ENCODE measurements at places on chromosomes 16 and 17.
A peak's percentile ranks its signal among the peaks of the same experiment; 100 is the strongest.

DNA sequence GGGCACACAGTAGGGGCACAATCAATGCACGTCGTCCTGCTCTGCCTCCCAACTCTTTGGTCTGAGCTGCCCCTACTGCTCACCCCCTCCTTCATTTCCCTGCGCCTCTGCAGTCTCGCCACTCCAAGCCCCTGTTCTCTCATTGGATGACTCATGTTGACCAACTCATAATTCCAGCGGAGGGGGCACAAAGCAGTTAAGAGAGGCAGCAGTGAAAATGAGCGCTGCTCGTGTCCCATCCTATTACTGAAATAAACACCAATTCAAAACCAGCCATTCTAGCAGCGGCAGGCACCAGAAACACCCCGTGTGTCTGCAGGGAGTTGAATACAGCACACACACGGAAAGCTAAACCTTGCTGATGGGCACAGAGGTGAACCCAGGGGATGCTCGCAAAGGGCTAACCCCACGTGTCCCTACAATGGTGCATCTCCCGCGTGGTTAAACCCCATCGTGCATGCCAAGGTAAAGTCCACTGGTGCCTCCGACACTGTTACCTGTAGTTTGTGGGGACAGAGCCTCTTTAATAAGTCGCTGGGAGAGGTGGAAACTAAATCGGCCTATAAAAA is 310.4 kb downstream of the XYLT1 start:
- no peak for DNase-seq

DNA sequence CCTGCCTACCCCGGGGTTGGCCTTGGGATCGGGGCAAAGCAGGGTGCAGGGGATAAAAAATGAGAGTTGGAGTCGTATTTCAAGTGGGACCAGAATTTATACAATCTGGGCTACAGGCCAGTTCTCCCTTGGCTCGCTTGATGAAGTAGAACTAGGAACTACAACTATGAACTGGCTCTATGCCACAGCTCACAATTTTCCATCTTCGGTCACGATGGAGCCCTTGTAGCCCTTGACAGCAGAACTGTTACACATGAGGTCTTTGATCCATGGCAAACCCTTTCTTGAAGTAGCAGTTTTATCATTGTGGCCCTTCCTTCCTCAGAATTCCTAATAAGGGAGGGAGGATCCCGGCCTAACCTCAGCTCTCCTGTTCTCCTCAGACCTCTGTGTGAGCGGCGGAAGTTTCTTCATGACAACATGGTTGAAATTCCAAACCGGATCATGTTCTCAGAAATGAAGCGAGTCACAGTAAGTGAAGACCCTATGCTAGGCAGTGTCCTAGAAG is 17.1 kb downstream of the LIG3 start:
- DNase-seq, result no peak

GRCh38 chr17:2631211-2631610 is 37.8 kb downstream of the PAFAH1B1 start:
- no peak for DNase-seq

DNA sequence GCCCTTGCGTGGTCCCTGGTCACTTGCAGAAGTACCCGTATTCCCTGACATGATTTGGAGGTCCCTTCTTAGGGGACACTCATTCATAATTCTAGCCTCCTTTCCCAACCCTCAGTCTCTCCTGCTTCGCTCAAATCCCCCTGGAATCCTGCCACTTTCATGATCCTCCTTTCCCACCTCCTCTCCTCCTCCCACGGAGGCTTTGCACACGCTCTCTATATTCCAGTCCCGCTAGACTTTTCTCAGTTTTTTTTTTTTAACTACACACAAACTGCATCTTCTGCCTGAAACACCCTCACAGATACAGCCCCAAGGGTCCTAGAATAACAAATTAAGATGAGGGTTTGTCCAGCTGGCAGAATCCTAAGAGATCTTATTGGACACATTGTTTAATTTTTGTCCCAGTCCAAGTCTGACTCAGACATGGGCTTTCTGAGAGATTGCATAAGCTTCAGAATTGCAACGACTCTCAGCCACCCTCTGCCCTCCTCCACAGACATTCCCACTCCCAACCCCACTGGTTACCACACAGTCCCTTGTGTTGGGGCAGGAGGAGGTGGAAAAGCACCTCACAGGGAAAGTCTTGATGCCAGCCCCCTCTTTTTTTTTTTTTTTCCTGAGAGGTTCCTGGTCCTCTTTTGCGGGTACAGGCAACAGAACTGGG is 739.5 kb upstream of the EEF2KMT start:
- no peak for DNase-seq

GRCh38 chr16:982145-983043 is 824 bp downstream of the SOX8 start:
- no peak for DNase-seq

DNA sequence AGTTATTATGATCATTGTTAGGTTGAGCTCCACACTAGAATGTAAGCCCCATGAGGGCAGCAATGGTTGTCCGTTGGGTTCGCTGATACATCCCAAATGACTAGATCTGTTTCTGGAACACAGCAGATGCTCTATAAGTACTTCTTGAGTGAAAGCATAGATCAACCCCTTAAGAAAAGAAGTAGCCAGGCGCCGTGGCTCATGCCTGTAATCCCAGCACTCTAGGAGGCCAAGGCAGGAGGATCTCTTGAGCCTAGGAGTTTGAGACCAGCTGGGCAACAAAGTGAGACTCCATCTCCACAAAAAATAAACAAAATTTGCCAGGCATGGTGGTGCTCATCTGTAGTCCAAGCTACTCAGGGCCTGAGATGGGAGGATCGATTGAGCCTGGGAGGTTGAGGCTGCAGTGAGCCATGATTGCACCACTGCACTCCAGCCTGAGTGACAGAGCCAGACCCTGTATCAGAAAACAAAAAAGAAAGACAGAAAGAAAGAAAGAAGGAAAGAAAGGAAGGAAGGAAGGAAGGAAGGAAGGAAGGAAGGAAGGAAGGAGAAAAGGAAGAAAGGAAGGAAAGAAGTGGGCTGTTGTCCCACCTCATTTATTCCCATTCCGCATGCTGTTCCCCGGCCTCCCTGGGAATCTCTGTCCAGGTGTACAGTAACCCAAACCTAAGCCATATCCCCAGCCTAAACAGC is 54.4 kb upstream of the RPL38 start:
- no peak for DNase-seq

DNA sequence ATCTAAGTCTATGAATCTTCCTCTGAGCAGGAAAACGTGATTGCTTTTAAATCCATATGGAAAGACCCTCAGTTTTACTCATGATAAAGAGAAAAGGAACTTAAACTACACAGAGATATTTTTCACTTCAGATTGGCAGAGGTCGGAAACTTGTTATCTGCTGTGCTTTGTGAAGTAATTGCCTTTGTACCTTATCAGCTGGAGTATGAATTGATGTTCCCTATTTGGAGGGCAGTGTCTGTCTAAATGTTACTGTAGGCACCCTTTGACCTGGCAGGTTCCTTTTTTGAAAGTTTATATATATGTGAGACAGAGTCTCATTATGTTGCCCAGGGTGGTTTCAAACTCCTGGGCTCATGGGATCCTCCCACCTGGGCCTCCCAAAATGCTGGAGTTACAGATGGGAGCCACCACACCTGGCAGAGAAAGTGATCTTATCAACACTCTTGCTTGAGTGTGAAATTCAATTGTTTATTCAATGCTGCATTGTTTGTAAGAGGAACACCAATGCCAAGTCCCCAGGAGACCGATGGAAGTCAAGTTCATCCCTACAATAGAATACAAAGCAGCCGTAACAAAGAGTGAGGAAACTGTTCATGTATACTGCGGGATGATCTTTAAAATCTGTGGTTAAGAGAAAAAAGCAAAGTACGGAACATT is 52.3 kb downstream of the ABCC1 start:
- no peak for DNase-seq

GRCh38 chr17:72594248-72594647 is 473.4 kb downstream of the SOX9 start:
- DNase-seq, result no peak

GRCh38 chr17:79883202-79883601 is 44.0 kb upstream of the CBX4 start:
- DNase-seq, result no peak

DNA sequence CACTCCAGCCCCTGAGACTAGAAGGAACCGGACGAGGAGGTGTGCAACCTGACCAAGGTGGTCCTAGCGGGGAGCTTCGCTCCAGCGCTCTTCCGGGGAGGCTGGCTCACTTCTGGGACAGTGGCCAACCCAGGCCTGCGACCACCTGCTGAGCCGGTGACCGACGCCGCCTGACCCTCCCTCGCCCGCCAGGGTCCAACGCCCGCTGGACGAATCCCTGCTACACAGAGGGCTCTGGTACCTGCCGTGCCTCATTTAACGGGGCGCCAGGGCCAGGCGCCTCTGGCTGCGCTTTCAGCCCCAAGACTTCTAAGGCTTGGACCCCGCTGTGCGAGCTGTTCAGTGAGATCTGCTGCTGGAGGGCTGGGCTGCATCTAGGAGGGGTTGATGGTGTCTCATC is 99.5 kb upstream of the KCNJ18 start:
- DNase-seq, result no peak

DNA sequence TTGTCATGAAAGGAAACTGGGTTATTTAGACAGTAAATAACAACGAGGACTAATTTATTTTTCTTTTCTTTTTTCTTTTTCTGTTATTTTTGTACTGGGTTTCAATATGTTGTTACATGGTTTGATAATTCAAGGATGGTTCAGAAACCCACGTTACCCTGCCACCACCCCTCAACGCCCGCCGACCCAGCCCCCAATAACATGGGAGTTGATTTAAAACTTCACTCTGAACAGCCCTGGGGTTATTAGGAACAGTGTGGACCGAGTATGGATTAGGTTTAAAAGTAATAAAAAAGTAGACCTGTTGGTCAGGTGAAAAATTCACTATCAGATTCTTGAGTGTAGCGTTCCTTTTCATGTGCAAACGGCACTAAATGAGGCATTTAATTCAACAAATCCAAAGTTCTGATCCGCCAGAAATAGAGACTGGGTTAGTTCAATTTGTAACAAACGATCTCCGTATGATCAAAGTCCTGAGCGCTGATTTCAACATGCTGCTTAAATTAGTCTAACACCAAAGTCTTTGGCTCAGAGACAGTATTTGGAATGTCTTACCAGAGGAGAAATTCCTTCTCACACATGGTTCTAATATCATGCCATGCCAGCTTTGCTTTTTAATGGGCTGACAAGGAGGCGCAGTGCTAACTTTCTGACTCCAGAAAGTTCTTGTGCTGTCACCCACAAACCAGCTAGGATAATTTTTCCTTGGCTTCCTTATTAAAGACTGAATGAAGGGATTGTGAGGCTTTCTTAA is 173.1 kb upstream of the IRX3 start:
- DNase-seq, result no peak

DNA sequence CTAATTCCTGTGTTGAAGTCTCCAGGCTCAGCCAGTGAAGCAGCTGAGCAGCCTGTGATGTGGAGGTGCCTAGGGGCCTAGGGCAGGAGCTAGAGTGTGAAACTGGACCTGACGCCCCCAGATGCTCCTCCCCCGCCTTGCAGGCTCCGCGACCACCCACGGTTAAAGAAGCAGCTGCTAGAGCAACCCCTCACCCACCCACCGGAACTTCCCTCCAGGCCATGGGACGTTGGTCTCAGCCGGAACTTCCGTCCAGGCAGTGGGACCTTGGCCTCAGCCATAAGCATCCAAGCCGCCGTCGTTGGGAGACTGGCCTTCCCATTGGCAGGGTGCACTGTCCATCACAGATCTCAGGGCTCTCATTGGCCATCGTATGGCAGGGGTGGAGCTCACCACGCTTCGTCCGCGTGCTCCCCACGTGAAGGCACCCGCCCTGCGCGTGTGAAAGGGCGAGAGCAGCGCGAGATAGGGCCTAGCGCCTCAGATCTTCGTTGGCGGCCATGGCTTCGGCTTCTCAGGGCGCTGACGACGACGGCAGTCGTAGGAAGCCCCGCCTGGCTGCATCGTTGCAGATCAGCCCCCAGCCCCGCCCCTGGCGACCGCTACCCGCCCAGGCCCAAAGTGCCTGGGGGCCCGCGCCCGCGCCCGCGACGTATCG is at the start of gene ADAD2:
Gene ADAD2 (plus strand): TSS at position 427 of the 658 bp plus-strand sequence. CDS start 74 bp downstream, at position 501.
- DNase-seq, result no peak

DNA sequence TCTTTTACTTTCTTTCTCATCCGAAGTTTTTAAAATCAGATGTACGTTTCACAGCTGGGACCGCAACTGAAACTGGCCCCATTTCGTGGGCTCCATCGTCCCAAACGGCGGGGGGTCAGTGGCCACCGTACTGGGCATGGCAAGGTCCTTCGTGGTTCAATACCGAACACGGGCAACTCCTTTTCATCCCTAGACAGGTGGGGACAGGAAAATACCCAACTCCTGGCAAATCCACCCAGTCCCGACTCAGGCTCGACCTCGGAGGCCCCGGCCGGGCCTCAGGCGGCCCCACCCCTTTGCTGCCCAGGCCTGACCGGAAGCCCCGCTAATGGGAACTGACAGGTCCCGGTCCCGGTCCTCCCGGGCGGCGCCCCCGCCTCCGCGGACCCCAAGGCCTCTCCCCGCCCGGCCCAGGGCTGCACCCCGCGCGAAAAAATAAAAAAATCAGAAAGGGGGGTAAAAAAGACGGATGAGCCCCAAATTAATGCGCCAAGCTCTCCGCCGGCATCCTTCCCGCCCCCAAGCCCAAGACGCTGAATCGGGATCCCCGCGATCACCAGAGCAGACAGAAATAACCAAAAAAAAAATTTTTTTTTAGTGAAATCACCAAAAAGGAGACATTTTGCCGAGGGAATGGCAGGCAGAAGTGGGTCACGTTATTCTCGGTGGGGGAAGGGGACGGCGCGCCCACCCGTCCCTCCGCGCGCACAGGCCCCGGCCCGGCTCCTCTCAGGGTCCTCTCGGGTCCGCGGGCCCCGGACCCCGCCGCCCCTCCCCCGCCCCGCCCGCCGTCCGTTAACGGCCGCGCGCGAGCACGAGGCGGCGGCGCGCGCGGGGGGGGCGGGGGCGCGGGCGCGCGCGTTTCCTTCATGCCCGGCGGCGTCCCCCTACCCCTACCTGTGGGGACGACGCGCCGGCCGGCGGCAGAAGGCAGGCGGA is 562 bp downstream of the ZC3H7A start:
- DNase-seq, result peak; percentile 19

GRCh38 chr17:72514891-72515290 is 394.1 kb downstream of the SOX9 start:
- DNase-seq, result no peak

DNA sequence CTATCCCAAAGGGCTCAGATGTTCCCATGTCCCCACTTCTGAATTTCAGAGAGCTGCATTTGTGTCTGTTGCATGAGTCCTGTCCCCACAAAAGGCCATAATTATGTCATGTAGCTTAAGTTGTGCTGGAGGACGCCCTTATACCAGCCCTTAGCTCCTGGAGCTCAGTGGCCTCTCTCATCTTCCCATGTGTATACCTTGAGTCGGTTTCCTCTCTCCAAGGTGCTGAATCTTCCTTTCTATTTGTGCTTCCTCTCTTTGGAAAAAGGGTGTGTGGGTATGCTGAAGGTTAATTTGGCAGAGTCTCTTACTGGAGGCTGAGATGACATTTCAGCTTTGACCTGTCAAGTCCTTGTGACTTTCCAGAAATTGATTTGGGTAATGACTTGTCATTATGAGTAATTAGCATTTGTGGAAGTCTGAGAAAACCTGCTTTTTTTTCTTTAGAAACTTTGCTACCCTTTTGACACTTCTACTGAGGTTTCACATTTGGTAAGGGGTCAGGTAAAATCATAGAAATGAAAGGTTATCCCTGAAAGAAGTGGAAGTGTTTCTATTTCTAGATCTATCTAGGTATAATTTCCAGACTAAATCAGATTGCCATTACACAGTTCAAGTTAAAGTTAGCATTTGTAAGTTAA is 185.4 kb downstream of the ABCC12 start:
- no peak for DNase-seq

GRCh38 chr17:35447499-35447898 is 1.1 kb downstream of the SLFN13 start:
- DNase-seq, result no peak

Measured in activated T-helper 9 cell treated with anti-CD3 and anti-CD28 coated beads, Interleukin-2, amount 50 U/mL, for 16 hours (primary cell).